ENCODE measurements at places on chromosomes 2 and 18. TPM values are rescaled to one million over a fixed set of nuclear protein-coding genes. Genes with fewer than 3 reads are reported as not detected.

- no peak for DNase-seq
Measured at GRCh38 chr2:135337071-135337470, 193.9 kb downstream of the ZRANB3 start.

DNA sequence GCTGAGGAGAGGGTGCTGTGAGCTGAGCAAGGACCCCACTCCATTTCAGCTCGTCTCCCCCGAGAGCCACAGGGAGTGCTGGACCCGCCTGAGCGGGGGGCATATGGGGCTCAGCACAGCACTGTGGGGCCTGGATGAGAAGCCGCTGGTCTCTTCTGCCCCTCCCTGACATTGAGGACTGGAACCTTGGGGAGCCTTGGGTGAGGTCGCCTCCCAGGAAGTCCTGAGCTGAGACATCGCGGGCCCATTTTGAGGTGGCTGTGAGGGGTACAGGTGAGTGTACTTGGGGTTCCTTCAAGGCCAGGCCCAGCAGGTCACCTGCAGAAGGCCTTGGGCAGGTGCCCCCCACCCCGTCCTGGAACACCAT lies 3.1 kb upstream of the AQP12A start:
- DNase-seq, result no peak

GRCh38 chr2:20211860-20212458 lies 13.0 kb downstream of the SDC1 start:
- no peak for DNase-seq

GRCh38 chr2:55887351-55887750 lies 36.2 kb downstream of the EFEMP1 start:
- DNase-seq, result no peak

GRCh38 chr2:179218848-179219594 lies 45.6 kb downstream of the SESTD1 start:
- peak; percentile 82 for DNase-seq

DNA sequence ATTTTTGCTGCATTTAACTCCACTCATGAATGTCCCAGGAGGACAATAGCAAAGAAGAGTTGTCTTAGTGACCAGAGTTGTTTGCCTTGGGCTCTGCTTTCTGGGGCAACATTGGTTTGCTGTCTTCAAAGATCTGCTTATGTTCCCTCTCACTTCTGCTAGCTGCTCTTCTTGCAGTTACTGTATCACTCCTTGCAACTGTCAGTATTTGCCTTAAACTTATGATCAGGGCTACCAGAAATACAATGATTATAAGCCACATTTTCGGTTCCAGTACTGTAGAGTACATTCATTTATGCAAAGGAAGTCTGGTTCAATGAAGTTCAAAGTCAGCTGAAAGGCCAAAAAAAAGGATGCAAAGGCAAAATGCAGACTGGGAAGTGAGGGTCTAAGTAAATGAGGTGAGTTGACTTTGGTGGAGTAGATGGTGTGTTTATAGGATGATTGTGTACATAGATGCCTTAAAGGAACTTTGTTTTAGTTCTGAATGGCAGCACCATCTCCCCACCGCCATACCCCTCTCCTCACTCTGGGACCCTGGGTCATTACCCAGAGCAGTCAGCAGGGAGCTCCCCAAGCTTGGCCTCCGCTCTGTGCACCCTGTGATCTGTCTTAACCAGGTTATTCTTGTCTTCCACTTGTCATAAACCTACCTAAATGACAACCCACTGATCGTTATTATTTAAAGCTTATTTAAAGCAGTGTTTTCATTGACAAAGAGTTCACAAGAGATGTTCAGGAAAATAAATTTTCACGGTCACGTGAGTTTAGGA lies 236.0 kb downstream of the DOK6 start:
- DNase-seq, result no peak

GRCh38 chr2:64651590-64651989 lies 2.1 kb downstream of the SERTAD2 start:
- DNase-seq, result no peak

GRCh38 chr2:170344663-170345346 lies 166.9 kb downstream of the MYO3B start:
- DNase-seq, result no peak

DNA sequence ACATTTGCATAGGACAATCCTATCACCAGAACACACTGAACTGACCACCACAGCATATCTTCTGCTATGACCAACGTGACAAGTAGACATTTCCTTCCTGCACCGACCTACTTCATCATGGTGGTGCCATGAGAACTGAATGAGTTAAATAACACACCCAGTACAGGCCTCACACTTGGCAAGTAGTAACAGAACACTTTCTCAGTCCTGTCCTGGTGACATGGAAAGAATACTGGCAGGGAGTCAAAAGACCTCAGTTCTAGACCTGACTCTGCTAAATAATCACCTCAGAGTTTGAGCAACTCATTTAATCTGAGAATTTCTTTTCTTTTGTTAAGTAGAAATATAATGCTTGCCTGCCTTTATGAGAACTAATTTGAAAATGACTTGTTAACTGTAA lies 186.3 kb upstream of the SMAD7 start:
- no peak for DNase-seq

DNA sequence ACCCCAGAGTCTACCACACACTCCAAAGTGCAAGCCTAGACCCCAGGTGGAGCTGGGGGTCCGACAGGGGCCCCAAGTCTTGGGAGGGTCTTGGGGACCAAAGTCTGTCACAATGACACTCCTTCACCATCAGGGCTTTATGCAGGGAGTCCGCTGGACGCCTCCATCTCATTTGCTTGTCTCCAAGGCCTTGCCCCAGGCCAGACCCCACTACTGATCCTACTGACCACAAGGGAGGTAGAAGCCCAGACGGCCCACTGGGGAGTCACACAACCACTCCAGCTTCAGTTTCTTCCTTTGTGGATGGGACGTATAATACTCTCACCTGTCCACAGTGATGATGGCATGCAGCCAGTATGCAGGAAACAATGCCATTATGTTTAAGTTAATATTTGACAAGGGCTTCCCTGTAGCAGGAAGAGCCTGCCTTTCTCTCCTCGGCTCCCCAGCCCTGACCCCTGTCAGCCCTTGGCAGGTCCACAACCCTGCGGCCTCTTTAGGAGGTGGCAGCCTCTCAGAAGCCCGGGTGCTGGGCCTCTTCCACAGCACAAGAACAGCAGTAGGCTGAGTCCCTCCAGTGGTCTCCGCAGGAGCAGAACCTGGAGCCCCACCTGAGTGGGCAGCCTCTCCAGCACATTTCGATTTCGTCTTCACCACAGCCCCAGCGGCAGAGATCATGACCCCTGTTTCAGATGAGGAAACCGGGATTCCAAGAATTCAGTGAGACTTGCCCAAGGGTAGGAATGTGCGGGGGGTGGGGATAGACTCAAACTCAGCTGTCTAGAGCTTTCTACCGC lies 6.5 kb downstream of the BIN1 start:
- DNase-seq, result peak; percentile 47

DNA sequence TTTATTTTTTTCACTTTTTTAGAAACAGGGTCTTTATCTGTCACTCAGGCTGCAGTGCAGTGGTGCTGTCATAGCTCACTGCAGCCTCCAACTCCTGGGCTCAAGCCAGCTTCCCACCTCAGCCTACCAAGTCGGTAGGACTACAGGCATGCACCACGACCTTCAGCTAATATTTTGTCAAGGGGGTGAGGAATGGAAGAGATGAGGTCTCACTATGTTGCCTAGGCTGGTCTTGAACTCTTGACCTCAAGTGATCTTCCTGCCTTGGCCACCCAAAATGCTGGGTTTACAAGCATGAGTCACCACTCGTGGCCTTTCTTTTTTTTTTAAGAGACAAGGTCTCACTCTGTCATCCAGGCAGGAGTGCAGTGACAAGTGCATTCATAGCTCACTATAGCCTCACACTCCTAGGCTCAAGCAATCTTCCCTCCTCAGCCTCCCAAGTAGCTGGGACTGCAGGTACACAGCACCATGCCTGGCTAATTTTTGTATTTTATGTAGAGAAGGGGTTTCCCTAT lies 13.4 kb downstream of the PPP1R7 start:
- no peak for DNase-seq

DNA sequence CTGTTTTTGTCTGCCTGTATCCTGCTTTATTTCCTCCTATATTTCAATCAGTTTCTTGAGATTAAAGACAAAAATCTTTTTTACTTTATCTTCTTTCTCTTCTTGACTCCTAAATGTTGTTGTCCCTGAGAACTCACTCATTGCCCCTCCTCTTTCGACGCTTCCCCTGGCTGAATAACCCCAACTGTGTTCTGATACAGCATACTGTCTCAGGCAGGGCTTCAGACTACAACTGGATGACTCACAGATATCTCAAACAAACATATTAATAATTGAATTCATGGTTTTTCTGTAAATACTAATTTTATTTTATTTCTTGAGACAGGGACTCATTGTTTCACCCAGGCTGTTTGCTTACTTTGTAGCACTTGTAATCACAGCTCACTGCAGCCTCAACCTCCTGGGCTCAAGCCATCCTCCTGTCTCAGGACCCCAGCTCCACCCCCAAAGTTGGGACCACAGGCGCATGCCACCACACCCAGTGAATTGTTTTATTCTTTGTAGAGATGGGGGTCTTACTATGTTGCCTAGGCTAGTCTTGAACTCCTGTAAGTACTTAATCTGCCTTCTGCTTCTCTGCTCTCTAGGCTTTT lies 9.4 kb downstream of the ITGAV start:
- DNase-seq, result no peak

GRCh38 chr2:23367760-23368159 lies 17.2 kb upstream of the KLHL29 start:
- peak; percentile 42 for DNase-seq

- no peak for DNase-seq
Measured at GRCh38 chr2:213015387-213016165, 135.8 kb downstream of the IKZF2 start.

- DNase-seq, result no peak
Measured at GRCh38 chr2:216491793-216492596, 6.6 kb upstream of the RPL37A start.

- DNase-seq, result no peak
Measured at GRCh38 chr2:173667014-173667413, 298.2 kb downstream of the SP3 start.

GRCh38 chr2:100036793-100037192 lies 105.6 kb downstream of the AFF3 start:
- DNase-seq, result no peak

DNA sequence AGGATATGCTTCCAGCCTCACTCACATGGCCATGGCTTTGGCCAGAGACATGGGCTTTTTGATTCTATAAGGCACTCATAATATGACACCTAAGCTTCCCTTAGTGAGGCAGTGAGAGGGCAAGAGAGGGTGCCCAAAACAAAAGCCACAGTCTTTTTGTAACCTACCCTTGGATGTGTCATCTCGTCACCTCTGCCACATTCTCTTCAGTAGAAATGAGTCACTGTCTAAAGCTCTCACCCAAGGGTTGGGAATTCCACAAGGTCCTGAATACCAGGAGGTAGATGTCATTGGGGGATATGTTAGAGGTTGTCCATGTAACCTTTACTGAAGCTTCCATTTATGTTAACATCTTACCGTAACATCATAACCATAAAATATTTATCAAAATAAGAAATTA lies 108.4 kb downstream of the ALMS1 start:
- DNase-seq, result peak; percentile 46

Gene ARHGAP15
- total RNA-seq, result 0.11 TPM

Gene DUSP2
- total RNA-seq, result 0.23 TPM

Gene PLEKHB2
- total RNA-seq, result 134 TPM

Gene CDH19
- total RNA-seq, result not detected

Gene SERPINB5
- not detected for total RNA-seq
